ENCODE measurements at places on chromosomes 2 and 18.

GRCh38 chr2:17522303-17522702 lies 4.1 kb upstream of the RAD51AP2 start:
- no peak for DNase-seq

GRCh38 chr2:27954221-27954673 lies 63.7 kb downstream of the BABAM2 start:
- no peak for DNase-seq

GRCh38 chr2:219269362-219270054 lies 9.7 kb upstream of the DNAJB2 start:
- DNase-seq: no peak

DNA sequence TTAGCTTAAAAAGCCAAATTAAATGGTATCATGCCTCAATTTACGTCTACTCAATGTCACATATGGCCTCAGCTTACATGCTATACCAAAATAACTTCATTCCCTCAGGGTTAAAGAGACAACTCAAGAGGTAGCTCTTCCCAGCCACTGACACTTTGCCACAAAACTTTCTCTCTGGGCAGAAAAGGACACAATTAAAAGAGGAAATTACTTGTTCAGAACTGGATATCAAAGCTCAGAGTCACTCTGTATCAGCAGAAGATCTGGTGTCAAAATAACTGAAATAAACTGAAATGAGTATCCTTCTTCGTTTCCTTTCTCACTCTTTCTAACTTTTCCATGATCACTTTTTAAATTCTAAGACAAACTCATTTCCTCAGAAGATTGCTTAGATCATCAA lies 108.7 kb downstream of the ZNF521 start:
- no peak for DNase-seq

DNA sequence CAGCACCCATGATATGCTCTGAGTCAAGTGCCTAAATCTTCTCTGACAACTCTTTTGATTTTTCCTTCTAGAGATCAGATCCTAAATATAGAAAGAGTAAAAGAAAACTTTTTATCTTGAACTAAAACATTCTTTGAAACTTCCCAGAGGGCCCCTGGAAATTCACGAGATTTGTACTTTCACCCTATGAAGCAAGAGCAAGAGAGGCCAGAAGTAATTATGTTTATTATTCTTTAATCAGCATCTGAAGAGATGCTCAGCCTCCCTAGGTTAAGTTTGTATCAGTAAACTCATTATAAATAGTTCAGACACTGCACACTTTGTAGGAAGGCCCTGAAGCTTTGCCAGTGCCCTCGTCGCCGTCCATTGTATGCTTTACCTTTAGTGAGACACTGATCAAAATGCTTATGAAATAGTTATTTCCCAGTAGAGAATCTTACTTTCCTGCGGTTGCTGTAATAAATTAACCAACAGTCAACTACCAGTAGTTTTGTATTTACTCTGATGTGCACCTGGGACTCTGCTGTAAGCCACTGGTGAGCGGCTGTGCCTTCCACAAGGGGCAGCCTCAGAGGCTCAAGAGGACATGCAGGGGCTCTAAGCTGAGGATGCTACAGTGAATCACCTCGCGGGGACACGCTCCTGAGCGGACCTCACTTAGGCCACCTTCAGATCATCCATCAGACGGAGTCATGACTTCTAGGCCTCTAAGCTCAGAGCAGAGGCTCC lies 71.9 kb downstream of the BIN1 start:
- DNase-seq: no peak

DNA sequence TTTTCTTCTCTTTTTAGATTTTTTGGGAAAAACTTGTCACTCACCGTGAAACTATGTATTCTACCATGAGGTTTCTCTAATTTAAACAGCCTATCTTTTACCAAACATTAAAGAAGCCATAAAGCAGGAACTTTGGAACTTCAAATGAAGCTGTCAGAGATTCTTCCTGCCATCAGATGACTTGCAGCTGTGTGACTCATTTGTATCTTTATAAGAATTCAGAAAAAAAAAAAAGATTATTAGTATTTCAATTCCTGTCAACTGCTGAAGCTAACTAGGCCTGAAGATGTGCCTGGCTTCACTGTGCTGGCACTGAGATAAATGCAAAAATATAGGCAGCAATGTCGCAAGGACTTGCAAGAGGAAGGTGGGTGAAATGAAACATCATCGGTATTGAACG lies 1399.1 kb upstream of the PIK3C3 start:
- no peak for DNase-seq

GRCh38 chr2:188130317-188130716 lies 161.4 kb upstream of the GULP1 start:
- no peak for DNase-seq

GRCh38 chr2:171675810-171676345 lies 11.4 kb upstream of the DYNC1I2 start:
- DNase-seq: no peak

DNA sequence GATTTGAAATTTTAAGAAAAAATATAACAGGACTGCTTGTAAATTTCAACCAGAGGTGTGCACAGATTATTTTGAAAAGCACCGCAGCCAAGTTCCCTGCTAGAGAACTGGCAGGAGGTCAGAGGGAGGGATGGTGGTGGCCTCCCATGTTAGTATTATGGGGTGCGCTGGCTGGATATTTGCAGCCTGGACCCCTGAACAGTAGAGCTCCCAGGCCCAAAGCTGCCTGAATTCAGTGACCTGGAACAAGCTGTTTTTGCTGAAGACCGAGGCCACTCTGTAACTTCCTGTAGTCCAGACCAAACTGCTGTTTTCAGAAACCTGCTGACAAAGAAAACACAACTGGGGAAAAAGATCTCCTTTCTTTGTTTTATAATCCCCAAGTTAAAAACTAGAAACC lies 314.3 kb downstream of the TNS1 start:
- DNase-seq: no peak

- DNase-seq: peak; percentile 19
Observed at GRCh38 chr18:44229693-44230108, 451.0 kb upstream of the SETBP1 start.

GRCh38 chr18:3209859-3210569 lies 9.8 kb downstream of the MYOM1 start:
- no peak for DNase-seq

GRCh38 chr2:67579216-67579615 lies 182.1 kb downstream of the ETAA1 start:
- DNase-seq: no peak

GRCh38 chr2:191435141-191435540 lies 189.9 kb downstream of the MYO1B start:
- DNase-seq: no peak

DNA sequence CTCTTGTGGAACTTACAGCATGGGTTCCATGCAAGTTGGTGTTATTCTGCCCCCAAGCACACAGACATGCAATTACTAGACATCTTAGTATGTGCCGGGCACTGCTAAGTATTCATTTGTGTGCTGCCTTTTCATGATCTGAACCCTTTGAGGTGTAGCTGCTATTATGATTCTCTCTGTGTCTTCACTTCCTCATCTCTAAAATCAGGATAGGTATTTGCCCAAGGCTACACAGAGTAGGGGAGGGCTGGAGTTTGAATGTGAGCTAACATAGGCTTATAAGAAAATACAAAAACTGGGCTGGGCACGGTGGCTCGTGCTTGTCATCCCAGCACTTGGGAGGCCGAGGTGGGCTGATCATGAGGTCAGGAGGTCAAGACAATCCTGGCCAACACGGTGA lies 27.2 kb downstream of the FASTKD2 start:
- DNase-seq: no peak

- DNase-seq: no peak
Observed at GRCh38 chr2:20563833-20564232, 87.1 kb downstream of the HS1BP3 start.

DNA sequence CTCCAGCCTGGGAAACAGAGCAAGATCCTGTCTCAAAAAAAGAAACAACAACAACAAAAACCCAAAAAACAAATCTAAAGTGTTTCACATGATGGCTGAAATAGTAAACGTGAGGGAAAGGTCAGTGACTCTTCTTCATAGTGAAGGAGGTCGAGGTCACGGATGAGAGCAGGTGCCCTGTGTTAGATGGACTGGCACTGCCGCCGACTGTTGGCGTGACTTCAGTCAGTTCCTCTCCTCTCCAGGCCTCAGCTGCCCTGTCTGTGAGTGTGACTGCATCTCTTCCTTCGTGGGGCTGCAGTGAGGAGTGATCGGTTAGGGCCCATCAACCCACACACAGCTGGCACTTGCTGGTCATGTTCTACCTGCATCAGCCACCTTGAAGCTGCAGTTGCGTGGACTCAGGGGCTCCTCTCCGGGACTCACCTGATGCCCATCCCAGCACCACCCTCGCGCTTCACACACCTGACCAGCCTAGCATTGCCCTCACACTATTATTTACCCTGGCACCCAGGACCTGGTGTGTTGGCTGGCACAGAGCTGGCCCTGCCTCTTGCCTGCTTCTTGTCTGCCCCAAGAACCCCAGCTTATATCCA lies 30.1 kb upstream of the TMEM87B start:
- no peak for DNase-seq

- DNase-seq: no peak
Observed at GRCh38 chr18:4020026-4020425, 435.1 kb downstream of the DLGAP1 start.

DNA sequence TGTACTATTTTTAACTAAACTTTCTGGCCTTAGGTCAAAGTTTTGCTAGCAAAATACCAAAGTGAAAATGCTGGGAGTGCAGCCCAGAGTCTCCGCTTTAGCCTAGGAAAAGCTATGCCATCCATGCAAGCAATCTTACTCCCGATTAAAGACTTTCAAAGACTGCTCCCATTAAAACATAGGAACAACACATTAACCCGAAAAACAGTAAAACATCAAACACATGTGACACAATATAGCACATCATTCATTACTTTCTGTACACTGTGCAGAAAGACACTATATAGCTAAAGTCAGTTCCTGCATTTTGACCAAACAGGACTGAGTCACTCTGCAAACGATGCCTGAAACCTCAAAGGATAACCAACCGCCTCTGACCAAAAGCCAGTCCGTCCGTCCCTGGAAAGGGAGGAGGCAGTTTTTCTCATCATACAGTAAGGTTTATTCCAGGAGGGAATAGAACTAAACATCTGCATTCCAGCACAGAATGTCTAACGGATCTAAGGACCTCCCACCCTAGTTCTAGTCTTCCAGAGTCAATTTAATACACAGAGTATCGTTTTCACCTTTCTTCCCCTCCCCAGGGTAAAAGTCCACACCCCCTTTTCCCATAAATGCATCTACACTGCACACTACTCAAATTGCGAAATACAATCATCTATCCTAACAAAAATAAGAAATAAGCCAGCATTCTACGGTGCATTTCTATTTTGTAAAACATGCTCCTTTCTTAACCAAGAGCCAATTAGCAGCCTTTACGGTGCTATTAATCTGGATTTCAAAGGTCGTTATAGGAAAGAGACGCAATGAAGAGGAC lies 1.7 kb downstream of the ROCK2 start:
- DNase-seq: no peak

GRCh38 chr2:221608442-221608841 lies 36.3 kb upstream of the EPHA4 start:
- DNase-seq: no peak

- DNase-seq: no peak
Observed at GRCh38 chr2:127324635-127325034, 30.7 kb upstream of the ERCC3 start.

- no peak for DNase-seq
Observed at GRCh38 chr18:65659912-65660311, 90.9 kb upstream of the CDH7 start.

- no peak for DNase-seq
Observed at GRCh38 chr2:206480161-206480560, 36.8 kb downstream of the ADAM23 start.

DNA sequence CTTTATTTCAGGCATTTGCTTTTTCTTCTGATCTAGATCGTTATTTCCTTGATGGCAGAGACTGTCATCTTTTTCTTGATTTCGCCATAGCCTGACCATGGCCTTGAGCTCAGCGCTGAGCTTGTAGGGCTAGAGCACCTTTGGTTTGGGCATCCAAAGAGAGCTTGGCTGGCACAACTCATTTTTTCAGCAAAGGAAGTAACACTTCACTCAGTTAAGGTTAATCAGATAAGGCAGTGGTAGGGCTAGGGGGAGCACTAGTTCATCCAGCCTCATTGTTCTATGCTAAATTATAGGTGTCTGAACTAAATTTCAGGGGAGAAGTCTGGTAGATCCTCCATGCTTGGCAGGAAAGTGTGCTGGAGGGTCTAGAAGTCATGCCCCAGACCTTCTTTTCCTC lies 125.0 kb downstream of the SETBP1 start:
- no peak for DNase-seq

DNA sequence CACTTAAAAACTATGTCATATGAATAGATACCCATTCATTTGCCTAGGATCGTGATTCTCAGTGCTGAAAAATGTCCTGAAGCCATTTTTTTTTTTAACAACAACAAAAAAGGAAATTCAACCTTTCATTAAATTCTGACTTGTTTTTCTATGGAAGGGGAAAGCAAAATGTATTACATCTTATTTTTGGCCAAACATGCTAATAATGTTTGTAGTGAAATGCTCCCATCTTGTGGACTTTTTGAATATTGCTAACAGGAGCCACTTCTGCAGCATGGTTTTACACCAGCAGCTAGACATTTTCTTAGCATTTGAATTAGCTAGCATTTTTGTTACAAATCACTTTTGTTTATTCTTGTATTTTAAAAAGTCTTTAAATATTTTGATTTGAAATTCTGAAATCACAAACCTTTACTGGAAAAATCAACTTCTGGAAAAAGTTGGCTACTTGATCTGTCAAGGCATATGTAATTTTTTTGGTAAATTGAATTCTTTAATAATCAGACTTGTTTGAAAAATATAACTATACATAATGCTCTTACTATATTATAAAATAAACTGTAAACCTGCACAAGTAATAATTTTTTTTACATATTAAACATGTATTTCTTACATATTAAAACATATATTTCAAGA lies 75.8 kb downstream of the KIDINS220 start:
- DNase-seq: no peak

- no peak for DNase-seq
Observed at GRCh38 chr18:40075616-40076015, 1879.4 kb upstream of the PIK3C3 start.

- DNase-seq: no peak
Observed at GRCh38 chr18:79479761-79480161, 84.0 kb downstream of the NFATC1 start.
